NCI-H2171 treated with DMSO at 0.1 percent for 48 hours (cell line): ENCODE measurements at places on chromosomes 4 and X.

- DNase-seq: no peak
Observed at GRCh38 chr4:185033950-185034349, 15.7 kb downstream of the HELT start.

GRCh38 chr4:40966091-40966490 is 216.3 kb downstream of the NSUN7 start:
- no peak for DNase-seq

GRCh38 chrX:10016519-10017132 is 49.5 kb downstream of the CLDN34 start:
- DNase-seq: no peak

- no peak for DNase-seq
Observed at GRCh38 chr4:176306837-176307665, 12.7 kb upstream of the SPCS3 start.

DNA sequence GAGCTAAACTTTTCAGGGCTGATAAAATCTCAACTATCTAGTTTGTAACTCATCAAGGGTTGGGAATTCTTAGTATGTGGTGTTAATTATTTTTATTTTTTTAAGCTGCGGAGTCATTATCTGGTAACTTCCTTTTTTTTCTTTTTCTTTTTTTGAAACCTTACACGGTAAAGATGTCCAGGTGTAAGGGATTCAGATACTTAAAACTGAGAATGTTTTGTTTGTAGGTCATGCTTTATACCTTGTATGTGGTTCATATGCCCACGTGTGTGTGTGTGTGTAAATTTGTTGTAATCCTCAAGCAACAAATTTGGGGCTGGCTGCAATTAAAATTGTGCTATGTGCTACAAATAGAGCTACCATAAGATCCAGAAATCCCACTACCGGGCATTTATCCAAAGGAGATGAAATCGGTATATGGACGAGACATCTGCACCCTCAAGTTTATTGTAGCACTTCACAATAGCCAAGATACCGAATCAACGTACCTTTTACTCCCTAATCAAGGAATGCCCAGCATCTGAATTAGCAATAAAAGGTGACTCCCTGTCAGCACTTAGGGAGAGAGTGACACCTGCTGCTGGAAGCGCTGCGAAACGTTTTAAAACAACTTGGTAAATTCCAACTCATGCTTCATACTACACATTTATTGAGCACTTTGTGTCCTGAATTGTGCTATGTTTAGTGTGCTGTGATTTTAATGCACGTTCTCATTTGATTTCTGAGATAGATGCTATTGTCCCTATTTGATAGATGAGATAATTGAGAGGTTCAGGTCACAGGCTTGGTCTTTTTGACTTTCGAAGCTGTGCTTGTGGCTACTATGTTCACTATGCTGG is 16.1 kb downstream of the MSMO1 start:
- DNase-seq: peak; percentile 33

- no peak for DNase-seq
Observed at GRCh38 chr4:139018501-139018900, 2.9 kb downstream of the NOCT start.

GRCh38 chr4:85928775-85929591 is 430.9 kb downstream of the MAPK10 start:
- DNase-seq: no peak

DNA sequence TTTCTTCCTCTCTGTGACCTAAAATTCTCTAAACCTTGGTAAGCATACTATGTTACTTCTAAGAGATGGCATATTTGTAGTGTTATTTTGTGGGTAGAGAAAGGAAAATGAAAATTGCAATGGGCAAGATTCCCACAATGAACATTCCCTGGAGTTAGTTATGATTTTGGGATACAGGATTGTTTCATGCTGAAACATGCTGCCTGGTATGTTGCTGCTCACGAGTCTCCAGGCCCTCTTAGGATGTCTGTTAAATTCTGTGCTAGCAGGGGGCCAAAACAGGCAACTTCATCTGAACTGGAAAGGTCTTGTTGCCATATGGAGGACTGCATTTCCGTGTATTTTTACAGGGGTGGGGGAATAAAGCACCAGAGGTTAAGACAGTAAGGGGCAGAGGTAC is 18.9 kb upstream of the MSMO1 start:
- DNase-seq: no peak

GRCh38 chr4:167956676-167957075 is 135.7 kb upstream of the ANXA10 start:
- DNase-seq: no peak

- DNase-seq: no peak
Observed at GRCh38 chr4:84957514-84958420, 8.7 kb downstream of the WDFY3 start.

DNA sequence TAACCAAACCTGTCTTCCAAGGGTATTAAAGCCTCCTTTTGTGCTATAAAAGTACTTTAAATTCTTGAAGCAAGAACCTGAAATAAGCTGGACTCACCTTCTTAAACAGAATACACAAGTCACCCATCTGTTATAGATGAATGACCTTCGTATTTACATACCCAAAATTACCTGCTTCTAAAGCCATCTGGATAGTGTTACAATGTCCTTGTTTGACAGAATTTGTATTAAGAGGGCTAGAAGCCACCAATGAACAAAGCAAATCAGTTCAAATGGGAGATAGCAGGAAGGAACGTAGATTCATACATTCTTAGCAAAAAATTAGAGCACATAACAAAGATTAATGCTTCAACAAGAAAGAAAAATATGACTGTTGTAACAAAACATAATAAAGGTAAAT is 33.7 kb upstream of the CCSER1 start:
- no peak for DNase-seq

GRCh38 chrX:73922856-73923455 is 360.0 kb downstream of the CHIC1 start:
- no peak for DNase-seq

DNA sequence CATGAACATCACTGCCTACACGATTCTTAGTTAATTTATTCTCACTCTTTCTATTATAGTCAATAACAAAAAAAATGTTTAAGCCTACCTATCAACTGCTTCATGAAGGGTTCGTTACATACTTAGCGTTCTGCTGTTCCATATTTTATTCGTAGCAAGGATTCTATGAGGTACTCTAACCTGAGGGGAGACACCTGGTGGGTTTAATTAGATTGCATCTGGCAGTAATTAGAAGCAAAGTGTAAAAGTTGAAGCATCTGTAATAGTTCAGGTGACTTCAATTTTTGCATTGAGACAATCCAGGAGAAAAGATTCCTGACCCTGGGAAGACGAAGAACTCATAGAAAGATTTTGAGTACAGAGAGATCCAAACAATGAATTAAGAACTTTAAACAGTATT is 1655.8 kb upstream of the TENM3 start:
- no peak for DNase-seq

DNA sequence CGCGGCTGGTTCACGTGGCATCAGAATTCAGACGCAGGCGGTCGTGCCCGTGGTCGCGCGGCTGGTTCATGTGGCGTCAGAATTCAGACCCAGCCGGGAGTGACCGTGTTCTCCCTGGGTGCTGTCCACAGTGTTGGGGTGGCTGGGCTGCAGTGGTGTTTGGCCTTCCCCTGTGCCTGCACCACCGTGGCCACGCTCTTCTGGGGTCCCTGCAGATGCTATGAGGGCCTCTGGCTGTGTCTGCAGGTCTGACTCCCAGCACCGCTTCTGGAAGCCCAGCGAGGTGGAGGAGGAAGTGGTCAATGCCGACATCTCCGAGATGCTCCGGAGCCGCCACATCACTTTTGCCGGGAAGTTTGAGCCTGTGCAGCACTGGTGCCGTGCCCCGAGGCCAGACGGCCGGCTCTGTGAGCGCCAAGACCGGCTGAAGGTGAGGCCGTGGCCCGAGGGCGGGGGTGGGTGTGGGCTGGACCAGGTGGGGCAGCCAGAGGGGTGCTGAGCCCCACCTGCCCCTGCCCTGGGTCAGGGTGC is 26.4 kb downstream of the NKX1-1 start:
- no peak for DNase-seq

GRCh38 chrX:19964017-19964710 is 26.7 kb downstream of the BCLAF3 start:
- DNase-seq: no peak

DNA sequence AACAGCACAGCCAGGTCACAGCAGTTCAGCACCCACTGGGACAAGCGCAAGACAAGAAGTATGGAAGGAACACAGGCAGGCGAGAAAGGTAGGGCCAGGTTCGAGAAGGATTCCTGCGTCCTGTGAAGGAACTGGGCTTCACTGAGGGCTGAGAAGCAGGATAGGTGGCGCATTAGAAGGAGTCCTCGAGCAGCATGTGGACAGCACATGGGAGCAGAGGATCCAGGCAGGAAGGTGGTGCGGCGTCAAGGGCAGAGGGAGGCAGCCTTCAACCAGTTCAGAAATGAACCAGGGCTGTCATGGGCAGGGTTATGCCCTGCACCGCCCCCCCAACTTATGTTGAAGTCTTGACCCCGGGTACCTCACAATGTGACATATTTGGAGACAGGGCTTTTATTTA is 30.8 kb upstream of the LAP3 start:
- DNase-seq: no peak

- no peak for DNase-seq
Observed at GRCh38 chr4:122279670-122280069, 99.1 kb upstream of the ADAD1 start.

DNA sequence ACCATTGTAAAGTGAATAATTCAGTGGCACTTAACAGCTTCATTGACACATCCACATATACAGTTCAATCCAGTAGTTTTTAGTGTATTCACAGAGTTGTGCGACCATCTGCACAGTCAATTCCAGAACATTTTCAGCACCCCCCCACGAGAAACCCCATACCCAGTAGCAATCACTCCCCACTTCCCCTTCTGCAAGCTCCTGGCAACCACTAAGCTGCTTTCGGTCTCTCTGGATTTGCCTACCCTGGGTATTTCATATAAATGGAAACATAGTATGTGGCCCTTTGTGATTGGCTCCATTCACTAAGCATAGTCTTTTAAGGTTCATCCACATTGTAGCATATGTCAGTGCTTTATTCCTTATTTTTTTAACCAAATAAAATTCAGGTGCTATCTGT is 10.0 kb downstream of the MSL3 start:
- DNase-seq: no peak

DNA sequence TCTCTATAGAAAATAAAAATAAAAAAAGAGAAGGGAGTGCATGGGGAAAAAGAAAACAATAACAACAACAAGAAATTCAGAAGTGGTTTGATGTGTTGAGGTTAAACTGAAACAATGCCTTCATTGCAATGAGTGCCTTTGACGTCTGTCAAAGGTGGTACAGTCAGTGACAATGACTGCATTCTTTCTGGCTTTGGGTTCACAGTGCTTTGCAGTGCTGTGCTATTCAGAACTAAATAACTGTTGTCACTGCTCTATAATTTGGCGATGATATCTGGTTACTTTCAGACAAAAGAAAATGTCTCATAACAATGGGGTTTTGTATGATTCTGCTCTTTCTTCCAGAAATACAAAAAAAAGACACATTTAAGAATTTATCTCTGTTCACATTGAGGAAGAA is 488.6 kb upstream of the MAGEB2 start:
- no peak for DNase-seq

DNA sequence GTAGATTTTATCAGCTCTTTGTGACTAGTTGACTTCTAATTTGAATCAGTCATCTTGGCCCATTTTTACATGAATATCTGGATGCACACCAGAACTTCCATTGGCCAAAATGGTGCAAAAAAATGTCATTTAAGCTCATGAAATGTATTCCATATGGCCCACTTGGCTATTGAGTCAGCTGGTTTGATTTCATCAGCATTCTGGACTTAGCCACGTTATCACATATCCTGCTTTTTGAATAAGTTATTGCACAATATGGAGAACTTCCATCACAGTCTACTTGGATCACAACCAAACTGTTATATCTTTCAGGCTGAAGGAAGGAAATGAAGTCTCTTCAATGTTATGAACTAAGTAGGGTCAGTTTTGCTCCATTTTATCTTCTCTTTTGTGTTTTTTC is 640.6 kb downstream of the PCDH7 start:
- DNase-seq: no peak

- no peak for DNase-seq
Observed at GRCh38 chr4:47624031-47624441, 139.0 kb downstream of the ATP10D start.

DNA sequence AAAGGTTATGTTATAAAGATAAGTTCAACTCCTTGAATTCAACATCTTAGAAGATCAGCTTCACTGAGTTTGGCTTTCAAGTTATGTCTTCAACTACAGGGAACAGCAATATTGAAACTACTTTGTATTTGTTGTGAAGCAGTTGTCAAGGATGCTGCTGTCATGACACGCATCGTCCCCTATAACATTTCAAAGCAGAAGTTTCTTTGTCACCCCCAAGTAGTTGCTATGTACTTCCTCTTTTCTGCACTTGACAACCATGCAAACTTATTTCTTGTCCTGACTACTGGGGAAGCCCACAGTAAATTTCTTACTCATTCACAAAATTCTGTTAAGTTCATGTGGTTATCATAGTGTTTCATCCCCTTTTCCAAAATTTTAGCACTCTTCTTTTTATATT is 14.3 kb downstream of the ANTXR2 start:
- no peak for DNase-seq

DNA sequence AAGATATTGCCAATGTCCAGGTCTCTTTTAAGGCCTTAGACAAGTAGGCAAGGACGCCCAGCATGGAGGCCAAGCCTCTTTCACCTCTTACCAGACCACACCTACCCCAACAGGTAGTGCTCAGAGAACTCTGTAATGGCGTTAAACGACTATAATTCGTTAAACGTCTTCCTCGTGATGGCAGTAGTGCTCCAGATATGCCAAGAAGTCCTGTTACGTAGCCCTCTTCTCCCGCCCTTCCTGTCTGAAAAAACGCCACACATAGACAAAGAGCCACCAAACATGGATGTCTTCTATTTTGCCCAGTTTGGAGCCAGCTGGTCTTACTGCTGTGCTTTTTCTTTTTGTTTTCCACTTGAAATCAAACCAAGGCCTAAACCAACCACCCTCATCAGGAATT is 190.7 kb downstream of the OR13H1 start:
- DNase-seq: no peak

DNA sequence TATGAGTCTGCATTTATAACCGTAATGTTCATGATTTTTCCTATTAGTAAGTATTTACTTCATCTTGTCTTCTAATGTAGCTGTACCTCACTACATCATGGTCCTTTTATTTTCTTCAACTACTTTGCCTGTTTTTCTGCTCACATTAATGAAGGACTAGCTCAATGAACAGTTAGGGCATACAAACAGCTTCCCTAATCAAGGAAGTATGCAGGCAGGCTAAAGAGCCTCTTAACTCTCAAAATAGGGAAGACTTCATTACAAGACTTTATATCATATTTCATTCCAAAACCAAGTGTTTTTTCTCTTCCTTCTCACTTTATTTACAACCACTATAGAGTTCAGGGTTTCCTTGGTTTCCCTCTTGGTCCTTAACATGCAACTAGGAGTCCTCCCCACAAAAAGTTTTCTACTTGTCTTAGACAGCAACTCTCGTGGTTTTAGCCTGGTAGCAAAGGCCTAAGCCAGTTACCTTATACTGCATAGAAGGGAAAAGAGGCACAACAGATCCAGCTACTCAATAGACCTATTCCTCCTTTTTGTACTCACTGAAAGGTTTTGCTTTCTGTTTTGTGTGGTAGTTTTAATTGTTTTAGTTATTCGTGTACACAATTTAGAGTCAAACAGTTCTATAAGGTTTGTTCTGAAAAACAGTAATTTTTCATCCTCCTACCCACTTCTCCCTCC is 40.8 kb downstream of the SMIM14 start:
- DNase-seq: no peak

GRCh38 chr4:14008494-14008893 is 381.0 kb upstream of the BOD1L1 start:
- DNase-seq: no peak
